ENCODE measurements at places on chromosomes 5 and 9.
A peak's percentile ranks its signal among the peaks of the same experiment; 100 is the strongest.

GRCh38 chr5:65874241-65874640, 52.1 kb upstream of the ERBIN start:
- DNase-seq = no peak

DNA sequence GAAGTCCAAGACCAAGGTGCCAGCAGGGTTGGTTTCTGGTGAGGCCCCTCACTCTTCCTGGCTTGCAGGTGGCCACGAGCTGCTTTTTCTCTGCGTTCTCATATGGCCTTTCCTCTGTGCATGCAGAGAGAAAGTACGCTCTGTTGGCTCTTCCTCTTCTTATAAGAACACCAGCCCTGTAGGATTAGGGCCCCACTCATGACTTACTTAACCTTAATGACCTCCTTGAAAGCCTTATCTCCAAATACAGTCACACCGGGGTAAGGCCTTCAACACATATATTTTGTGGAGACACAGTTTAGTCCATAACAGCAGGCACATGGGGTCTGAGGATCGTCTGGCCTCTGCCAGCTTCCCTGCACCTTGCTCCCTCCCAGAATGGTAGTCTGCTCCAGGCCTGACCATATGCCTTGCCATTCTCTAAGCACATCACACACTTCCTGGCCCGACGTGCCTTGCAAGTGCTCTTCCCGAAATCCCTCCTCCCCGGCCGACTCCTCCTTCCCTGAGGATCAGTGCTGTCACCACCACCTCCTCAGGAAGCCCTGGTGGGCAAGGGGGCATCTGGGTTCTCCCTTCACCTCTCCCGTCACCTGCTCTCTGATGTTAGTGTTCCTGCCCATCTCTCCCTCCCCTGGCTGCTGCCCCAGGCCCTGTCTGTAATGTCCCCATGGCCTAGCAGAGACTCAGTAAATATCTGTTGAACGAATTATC, 200.7 kb downstream of the AOPEP start:
- no peak for DNase-seq

DNA sequence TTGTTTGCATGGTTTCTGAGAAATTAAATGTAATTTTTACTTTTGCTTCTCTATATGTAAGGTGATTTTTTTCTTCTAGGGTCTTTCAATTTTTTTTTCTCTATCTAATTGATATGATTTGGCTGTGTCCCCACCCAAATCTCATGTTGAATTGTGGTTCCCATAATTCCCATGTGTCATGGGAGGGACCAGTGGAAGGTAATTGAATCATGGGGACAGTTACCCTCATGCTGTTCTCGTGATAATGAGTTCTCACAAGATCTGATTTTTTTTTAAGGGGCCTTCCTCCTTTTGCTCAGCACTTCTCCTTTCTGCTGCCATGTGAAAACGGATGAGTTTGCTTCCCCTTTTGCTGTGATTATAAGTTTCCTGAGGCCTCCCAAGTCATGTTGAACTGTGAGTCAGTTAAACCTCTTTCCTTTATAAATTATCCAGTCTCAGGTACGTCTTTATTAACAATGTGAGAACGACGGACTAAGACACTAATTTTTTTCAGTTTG, 150.8 kb downstream of the MTRR start:
- no peak for DNase-seq

GRCh38 chr9:113677569-113677968, 198.5 kb upstream of the ZNF618 start:
- DNase-seq = no peak

- DNase-seq = no peak
These were observed 50.6 kb downstream of the NREP start for GRCh38 chr5:111706345-111706744.

- no peak for DNase-seq
These were observed 24.6 kb upstream of the BARX1 start for GRCh38 chr9:93979721-93980120.

- no peak for DNase-seq
These were observed 9.4 kb downstream of the CD180 start for GRCh38 chr5:67187006-67187715.

DNA sequence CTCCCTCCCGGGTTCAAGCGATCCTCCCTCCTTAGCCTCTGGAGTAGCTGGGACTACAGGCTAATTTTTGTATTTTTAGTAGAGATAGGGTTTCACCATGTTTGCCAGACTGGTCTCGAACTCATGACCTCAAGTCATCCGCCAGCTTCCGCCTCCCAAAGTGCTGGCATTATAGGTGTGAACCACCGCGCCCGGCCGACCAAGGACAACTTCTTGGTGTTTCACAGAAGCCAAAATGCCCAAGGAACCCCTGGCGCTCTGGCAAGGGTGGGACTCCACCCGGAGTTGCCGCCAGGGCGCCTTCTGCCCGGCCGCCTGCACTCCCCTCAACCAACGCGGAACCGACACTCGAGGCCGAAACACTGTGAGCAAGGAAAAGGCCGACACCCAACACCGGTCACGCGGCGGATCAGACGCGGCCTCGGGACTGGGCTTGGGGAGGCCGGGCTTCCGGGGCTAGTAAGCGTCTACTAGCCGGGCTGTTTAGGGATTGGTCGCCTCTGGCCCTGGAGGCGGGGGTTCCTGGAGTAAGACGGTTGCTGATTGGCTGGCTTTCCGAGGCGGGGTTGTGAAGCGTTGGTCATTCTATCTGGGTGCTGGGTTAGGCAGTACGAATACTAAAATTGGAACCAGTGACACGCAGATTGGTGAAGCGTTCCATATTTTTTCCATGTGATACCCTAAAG, 7.7 kb upstream of the CFAP157 start:
- DNase-seq = peak; percentile 57

GRCh38 chr9:38700695-38701094, 19.2 kb downstream of the FAM240B start:
- DNase-seq = no peak

- DNase-seq = no peak
These were observed 20.4 kb upstream of the TRIM52 start for GRCh38 chr5:181281077-181281983.

DNA sequence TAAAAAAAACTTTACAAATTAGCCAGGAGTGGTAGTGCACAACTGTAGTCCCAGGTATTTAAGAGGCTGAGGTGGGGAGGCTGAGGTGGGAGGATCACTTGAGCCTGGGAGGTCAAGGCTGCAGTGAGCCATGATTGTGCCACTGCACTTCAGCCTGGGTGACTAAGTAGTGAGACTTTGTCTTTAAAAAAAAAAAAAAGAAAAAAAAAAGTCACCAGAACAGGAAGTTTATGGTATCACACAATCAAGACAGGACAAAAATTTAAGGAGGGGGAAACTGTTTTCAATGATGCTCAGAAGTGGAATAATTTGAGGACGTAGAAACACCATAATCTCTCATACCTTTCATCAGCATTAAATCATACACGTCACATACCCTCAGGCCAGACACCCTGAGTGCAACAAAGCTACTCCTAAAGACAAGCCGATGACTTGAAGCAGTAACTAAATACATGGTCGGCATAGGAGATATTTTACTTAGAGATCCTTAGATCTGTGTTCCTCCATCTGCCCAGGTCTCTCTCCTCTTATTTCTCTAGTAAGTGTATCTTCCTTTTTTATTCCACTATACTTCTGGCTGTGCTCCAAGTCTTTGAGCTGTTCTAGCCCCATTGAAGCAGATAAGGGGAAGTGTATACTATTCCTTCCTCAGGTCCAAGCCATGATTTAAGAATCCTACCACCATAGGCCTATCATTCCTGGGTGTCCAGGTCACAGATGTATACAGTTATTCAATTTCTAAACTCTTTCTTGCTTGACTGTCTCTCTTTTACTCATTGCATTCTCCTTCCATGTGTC, 91.3 kb upstream of the APC start:
- no peak for DNase-seq

- DNase-seq = no peak
These were observed 44.6 kb downstream of the STC2 start for GRCh38 chr5:173283318-173284288.

DNA sequence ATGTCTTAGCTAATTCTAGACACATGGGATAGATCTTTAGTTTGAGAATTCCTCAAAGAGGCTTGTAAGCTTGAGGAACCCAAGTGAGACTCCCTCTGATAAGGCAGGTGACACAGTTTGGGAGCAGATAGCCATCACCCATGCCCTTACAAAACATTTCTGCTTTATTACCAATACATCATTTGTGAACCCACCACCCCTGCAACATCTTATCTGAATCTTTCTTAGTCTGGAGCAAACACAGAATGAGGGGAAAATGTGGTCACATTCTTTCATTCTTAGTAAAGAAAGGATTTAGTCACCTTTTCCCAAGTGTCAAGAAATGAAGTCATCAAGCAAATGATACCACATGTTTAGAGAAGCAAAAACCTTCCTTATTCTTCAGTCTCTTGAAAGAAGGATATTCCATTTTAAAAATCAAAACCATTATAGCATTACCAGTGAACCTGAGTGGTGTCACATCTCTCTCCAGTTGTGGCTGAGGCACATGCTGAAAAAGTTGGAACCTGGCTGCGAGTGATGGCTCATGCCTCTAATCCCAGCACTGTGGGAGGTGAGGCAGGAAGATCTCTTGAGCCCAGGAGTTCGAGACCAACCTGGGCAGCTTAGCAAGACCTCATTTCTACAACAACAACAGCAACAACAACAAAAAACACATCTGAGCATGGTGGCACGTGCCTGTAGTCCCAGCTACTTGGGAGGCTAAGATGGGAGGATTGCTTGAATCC, 65.9 kb downstream of the PRKACG start:
- no peak for DNase-seq

GRCh38 chr5:57532513-57533497, 50.2 kb upstream of the ACTBL2 start:
- no peak for DNase-seq

GRCh38 chr9:101848485-101848919, 110.1 kb upstream of the GRIN3A start:
- no peak for DNase-seq

GRCh38 chr5:88825584-88826315, 57.2 kb downstream of the MEF2C start:
- DNase-seq = no peak

DNA sequence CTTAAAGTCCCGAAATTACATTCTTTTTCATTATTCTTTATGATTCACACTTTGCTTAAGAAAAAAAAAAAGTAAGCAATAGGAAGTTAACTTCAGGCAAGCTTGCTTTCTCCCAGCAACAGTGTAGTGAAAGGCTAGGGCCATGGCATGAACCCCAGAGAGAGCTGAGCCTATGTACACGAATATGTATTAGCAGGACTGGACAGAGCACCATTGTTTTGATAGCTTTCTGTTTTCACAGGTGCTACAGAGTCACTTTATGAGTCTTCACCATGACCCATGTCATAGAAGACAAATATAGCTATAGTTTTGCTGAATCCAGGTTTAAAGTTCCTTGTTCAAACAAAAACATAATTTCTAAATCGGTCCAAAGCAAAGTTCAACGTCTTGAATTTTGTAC, 199.2 kb downstream of the ADAMTSL1 start:
- DNase-seq = no peak

DNA sequence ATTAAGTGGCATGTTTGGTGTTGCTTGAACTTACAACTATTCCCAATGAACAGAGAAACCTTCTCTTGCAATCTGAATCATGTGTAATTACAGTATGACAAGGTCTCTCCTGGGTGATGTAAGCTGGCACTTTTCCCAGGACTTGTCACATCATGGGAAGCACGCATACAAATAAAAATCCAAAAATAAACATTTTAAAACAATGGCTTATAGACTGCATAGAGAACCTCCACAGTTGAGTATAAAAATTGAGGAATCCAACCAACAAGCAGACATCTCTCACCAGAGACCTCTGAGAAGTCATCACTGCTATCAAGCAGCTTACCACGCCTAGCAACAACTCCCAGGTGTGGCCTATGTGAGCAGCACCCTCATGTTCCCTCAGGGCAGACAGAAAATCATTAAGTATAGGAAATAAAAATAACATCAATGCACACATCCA, 3.9 kb downstream of the MLLT3 start:
- no peak for DNase-seq

GRCh38 chr5:119412279-119413227, 39.7 kb upstream of the HSD17B4 start:
- no peak for DNase-seq

- DNase-seq = no peak
These were observed 426.4 kb upstream of the MPDZ start for GRCh38 chr9:13705918-13706317.

- DNase-seq = no peak
These were observed 247.1 kb downstream of the EBF1 start for GRCh38 chr5:158852622-158853021.

DNA sequence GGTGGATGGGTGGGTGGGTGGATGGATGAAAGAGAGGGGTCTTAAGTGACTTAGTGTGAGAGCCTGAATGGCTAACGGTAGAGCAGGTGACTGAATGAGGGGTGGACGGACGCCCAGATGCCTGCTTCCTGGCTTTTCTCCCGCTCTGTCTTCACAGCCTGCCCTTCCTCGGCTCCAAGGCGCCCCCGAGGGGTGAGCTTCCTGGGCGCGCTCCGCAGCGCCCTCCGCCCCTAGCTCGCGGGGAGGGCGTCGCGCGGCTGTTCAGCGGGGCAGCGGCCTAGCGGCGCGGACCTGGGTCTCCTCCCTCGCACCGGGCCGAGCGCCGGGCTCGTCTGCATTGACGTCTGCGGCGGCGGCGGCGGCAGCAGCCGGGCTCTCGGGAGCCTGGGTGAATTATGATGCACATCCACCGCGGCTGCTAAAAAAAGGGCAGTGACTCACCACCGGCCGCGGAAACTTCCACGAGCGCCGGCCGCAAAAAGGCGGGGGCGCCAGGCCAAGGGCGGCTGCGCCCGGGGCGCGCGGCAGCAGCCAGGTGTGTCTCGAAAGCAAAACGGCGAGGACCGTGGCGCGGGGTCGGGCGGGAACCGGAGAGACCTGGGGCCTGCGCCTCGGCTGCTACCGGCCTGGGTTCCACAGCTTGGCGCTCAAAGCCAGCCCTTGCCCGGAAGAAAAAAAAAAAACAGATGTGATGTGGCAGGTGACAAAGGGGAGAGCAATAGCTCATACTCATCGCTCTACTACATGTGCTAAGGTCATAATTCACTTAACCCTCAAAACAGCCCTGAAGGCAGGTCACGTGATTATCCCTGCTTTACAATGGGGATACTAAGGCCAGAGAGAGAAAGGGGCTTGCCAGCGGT, 143.0 kb upstream of the ADRA1B start:
- DNase-seq = no peak

DNA sequence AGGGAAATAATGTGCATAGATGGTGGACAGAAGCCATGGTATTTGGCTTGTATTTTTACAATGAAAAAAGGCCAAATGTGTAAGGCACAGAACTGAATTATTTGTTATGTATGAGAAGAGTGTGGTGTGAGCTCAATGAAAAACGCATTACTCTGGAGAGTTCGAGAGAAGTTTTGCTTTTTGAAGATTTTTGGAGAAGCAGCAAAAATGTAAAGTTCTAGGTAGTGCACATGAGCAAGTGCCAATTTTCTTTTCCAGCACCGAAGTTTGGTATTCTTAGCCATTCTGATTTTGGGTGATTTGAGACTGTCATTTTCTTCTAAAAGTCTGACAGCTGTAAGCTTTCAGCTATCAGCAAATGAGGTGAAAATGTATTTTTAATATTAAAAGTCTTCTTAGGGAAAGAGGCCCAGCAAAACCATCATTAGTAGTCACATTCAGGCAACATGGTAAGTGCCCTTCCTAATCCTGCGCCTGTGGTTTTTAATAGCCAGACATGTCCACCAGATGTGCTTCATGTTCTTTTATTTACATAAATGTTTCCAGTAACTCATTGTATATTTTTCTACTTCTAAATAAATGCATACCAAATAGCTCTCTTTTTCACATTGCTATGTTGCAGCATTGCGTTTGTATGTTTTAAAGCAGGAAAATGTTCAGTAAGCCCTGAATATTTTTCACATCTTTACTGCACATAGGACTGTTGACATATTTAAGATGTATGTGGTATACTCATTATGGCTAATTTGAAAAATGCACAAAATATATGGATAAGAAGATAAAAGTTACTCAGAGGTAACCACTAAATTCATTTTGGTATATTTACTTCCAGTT, 50.4 kb downstream of the RASGRF2 start:
- no peak for DNase-seq
